ENCODE measurements at places on chromosomes 3 and 15.
A peak's percentile ranks its signal among the peaks of the same experiment; 100 is the strongest.

DNA sequence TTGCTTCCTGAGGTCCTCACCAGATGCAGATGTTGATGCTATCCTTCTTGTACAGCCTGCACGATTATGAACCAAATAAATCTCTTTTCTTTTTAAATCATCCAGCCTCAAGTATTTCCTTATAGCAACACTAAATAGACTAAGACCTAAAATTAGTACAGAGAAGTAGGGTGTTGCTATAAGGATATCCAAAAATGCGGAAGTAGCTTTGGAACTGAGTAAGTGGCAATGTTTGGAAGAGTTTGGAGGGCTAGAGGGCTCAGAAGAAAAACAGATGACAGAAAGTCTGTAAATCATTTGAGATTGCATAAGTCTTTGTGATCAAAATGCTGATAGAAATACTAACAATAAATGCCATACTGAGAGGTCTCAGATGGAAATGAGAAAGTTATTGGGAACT lies 894.9 kb downstream of the DIPK2A start:
- DNase-seq, result no peak

DNA sequence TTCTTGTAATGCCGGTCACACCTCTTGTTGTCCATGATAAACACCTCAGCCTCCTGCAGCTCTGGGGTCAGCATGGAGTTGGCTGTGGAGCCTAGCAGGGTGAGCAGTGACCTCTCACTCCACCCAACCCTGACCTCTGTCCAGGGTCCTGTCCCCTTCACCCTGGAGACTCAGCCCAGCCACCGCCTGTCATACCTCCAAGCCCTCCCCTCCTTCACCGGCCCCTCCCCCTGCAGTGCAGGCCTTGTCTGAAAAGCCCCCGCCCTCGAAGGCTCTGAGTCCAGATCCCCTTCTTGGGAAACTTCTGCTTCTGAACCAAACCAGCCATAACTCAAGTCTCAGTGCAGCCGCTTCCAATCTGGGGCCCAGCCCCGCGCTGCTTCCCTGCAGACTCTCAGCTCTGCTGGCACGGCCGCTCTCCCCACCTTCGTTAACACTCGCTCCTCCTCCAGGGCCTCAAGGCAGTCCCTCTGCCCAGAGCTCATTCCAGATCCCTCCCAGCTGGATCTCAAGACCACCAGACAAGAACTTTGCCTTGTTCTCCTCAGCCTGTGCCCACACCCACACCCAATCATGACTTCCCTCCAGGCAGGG lies 25.4 kb upstream of the PRSS50 start:
- DNase-seq, result no peak

- peak; percentile 78 for DNase-seq
Measured at GRCh38 chr15:77118882-77119321, 48.0 kb upstream of the TSPAN3 start.

DNA sequence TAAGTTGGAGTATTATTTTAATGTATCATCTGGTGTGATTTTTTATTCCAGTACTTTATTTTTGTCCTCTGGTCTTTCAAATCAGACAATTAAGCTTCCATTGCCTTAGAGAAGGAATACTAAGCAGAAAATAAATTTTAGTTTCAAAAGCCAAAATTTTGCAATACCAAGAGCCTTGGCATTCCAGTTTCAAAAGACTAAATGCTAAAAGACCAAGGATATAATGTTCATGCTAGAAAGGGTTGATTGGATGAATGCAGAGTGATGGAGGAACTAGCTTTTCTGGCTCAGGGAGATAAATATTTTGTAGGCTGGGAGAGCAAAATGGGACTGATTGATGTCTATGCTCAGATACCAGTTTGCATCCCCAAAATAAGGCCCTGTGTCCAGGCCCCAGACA lies 6.2 kb downstream of the CD200 start:
- DNase-seq, result no peak

- DNase-seq, result no peak
Measured at GRCh38 chr15:68208136-68208535, 3.0 kb upstream of the CALML4 start.

DNA sequence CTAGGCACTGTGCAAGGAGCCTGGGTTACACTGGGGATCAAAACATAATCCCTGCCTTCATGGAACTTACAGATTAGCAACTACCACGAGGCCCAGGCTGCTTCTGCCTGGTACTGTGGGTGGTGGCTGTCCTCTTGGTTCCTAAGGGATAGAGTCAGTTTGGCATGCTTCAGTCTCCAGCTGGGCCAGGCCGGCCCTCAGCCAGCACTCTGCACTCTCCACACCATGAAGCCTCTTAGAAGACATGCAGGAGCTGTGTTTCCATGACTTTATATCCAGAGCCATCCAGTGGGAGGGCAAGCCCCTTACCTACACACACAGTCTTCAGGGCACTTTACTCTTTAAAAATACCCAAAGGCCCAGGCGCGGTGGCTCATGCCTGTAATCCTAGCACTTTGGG lies 54.4 kb downstream of the ATP1B3 start:
- DNase-seq, result no peak

- DNase-seq, result no peak
Measured at GRCh38 chr15:74571191-74571590, 30.2 kb downstream of the ARID3B start.

DNA sequence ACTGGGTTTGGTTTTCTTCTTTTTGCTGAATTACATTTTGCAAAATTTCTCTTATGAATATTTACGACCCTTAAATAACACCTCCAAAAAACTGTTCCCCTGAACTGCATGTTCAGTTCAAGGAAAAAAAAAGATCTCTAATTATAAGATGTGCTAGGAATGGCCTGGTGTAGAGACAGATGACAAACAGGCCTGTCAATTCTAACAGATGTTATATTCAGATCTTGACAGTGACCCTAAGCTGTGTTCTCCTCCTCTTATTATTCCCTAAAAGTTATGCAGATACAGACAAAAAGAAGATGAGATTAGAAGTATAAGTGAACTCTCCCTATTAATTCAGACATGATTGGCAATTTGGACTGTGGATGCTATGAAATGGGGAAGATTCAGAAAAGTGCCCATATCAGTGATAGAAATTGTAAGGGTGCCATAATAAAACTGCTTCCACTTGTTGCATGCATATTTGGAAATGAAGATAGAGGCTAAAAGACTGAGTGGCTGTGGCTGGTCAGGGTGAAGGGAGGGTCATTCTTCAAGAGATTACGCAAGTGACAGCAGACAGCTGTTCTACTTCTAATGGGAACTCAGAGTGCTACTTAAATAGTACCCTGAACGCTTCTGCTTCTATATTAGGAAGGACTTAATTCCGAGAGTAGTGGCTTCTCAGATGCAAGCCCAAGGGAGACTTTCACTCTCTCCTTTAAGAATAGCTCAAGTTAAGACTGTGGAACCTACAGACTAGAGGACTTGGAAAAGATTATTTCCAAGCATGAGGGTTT lies 75.5 kb downstream of the ADAMTS9 start:
- DNase-seq, result no peak

DNA sequence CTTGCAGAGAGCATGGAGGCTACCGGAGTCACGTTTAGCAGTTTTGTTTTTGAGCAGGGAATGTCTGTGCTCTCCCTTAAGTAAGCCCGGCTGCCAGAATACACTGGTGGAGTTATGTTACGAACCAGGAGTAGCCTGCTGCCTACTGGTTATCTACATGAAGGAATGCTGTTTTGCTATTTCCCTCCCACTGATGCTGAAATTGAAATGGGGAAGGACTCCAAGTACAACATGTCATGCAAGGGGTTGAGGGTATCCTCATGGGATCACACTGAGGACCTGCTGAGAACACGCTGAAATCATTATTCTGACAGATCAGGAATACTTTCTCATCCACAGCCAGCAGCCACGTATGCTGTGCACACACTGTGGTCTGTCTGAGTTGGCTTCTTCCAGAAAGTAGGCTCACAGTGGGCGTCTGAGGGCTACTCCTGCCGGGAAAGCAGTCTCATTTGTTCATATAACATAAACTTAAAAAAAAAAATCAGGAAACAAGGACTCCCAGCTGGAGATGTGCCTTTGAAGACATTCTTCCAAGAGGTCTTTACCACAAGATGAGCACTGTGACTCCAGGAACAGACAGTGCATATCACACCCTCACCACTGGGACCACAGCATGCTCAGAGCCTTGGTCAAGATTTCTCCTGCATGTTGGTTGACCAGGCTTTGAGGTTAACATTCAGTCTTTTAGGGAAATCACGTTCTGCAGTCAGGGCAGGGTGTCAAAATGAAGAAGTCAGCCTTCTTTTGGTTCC lies 300.4 kb upstream of the RASGRP1 start:
- DNase-seq, result no peak

DNA sequence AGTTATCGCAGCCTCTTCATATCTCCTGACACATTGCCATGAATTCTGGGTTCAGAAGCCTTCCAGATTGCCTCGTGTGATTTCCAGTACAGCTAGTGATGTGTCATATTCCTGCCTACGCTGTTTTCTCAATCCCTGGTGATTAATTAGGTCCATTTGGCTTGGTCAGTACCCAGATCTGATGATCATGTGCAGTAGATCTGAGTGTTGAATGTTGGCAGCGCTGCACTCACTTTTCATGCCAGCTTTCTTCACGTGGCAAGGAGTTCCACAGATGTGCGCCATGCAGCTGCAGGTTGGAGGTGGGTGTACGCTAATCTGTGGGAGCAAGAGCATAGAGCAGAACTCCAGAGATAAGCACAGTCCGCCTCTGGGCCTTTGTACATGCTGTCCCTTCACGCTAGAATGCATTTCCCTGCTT lies 86.9 kb upstream of the COL6A5 start:
- DNase-seq, result no peak

DNA sequence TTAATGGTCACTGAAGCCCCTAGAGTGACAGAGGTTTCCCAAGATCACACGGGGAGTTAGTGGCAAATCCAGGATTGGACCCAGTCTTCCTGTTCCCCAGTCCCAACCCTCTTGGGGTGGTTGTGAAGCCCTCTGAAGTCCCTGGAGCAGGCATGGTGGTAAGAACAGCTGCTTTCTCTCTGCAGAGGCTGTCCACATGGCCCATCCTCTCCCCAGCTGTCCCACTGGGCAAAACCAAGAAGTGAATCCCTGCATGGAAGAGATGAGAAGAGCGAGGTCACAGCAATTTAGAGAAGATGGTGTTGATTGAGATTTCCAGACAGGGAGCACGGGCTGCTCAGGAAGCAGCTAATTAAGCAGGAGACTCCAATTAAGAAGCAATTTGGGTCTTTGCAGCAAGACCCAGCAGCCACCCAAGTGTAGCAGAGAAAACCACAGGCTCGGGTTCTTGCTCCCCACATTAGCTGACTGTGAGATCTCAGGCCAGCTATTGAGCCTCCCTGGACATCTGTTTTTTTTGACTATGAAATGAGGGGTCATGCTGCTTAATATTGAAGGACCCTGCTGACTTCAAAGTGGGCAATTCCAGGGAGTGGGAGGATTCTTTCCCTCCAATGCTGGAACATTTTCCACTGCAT lies 14.8 kb upstream of the HDAC11 start:
- no peak for DNase-seq

DNA sequence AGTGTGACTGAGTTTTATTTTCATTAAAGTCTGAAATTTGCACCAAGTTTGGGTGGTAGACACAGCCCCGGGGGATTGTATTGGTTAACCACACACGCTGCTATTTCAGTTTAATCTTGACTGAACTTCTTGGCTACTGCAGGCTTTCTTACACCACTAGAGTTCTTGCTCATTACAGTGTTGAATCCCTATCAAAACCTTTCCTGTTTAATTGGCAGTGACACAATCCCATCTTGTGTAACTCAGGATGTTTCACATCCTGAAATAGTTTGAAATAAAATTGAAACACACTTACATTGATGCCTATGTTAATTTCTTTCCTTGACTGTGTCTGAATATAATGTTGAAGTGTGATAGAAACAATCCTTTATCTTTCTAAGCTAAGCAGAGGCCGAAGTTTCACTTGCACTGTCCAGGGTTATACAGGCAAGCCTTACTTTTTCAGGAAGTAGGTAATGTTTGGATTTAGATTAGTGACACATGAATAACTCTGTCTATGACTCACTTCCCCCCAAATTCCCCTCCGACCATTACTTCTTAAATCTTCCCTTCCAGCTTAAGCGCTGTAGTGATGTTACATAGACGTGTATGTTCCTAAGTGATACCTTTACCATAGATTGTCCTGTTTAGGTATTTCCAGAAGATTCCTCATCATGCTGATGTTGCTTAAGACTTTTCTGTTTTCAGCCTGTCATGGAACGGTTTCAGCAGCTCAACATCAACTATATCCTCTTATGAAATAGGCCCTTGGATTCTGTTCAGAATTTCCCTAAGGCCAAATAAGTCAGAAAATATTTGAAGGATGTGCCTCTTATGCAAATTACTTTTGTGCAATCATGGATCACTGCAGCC lies 16.8 kb downstream of the ATG7 start:
- DNase-seq, result peak; percentile 92

GRCh38 chr3:87805670-87806069 lies 253.1 kb downstream of the CGGBP1 start:
- DNase-seq, result no peak

- DNase-seq, result no peak
Measured at GRCh38 chr15:46681901-46682300, 1035.4 kb upstream of the SEMA6D start.

DNA sequence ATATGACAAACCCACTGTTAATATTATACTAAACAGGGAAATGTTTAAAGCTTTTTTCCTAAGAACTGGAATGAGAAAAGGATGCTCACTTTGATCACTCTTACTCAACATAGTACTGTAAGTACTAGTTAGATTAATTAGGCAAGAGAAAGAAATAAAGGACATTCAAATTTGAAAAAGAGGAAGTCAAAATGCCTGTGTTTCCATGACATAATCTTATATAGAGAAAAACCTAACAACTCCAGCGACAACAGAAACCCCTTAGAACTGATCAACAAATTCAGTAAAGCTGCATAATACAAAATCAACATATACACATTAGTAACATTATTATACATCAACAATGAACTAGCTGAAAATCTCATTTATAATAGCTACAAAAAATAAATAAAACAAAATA lies 200.6 kb upstream of the ROBO1 start:
- no peak for DNase-seq

- DNase-seq, result peak; percentile 54
Measured at GRCh38 chr3:156150434-156151066, 30.2 kb downstream of the KCNAB1 start.

DNA sequence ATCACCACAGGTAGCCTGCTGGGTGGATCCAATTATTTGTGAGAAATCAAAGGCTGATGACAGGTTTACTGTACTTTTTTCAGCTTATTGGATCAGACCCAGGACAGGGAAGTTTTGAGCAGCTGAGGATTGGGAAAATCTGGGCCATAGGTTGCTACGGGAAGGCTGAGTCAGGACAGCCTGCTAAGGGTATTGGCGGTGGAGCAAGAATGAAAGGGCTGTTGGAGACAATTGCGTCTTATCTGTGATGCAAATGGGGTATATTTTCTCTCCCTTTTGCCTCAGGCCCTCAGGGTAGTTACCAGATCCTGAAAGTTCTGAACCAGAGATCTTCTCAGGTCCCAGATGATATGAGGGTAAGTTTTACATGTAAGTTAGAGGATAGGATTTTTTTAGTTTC lies 317.7 kb downstream of the EDEM1 start:
- no peak for DNase-seq

All from EL (cell line).